EL (cell line): ENCODE measurements at places on chromosomes 5 and 9.

DNA sequence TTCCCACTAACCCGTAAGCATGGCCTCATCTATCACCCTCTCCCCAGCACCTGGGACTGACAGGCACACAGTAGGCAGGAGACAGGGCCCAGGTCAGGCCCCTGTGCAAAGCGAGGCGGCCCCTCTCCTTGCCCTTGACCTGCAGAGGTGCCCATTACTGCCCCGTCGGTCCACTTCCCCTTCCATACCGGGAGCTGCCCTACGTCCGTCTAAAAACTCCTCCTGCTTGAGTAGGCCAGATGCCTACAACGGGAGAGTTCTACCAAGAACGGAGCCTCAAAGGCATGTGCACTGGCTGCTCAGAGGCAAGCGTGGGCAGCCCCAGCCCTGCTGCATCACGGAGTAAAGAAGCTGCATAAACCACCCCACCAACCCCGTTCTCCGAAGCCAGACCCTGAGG, 4.6 kb upstream of the DPH7 start:
- DNase-seq: no peak

- no peak for DNase-seq
Measured at GRCh38 chr9:134605966-134606357, 35.6 kb upstream of the COL5A1 start.

DNA sequence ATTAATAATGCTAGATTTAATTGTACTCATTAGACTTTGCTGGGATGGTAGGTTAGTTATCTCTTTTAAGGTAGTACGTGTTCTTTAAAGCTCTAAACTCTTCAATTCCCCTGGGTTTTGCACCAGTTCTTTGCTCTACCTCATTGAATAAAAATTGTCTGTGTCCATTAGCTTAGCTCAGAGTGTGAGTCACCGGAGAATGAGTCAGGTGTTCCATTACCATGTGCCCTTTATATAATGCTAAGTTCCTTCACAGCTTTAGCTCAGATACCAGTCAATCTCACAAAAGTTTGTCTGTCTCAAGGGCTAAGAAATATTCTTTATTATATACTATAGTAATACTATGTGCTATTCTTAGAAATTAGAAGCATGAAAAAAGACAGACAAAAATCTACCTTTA, 339.4 kb downstream of the PRELID2 start:
- DNase-seq: peak; percentile 86

DNA sequence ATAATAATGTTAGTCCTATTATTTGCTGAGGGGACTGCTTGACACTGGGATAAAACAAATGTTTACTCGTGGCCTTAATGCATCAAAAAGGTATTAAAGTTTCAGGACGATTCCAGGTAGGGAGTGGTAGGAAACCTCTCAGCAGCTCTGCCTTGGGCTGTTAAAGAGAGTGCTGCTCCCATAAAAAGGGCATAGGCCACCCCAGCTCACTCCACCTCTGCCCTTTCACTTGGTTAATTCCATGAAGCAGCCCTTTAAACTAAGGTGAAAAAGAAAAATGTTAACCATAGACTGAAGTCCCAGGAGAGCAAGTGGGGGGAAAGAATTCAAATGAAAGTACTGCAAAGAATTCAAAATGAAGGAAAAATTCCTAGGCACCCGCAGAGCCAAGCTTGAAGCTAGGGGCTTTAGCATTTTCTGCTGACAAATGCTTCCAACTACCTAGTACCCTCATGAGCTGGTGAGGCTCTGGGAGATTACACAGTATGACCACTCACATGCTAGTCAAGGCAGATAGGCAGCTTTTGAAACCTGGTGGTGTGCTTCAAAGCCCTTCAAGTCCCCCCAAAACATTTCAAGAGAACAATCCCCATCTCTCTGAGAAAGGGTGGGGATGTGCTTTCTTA, 8.5 kb downstream of the KLF9 start:
- no peak for DNase-seq

DNA sequence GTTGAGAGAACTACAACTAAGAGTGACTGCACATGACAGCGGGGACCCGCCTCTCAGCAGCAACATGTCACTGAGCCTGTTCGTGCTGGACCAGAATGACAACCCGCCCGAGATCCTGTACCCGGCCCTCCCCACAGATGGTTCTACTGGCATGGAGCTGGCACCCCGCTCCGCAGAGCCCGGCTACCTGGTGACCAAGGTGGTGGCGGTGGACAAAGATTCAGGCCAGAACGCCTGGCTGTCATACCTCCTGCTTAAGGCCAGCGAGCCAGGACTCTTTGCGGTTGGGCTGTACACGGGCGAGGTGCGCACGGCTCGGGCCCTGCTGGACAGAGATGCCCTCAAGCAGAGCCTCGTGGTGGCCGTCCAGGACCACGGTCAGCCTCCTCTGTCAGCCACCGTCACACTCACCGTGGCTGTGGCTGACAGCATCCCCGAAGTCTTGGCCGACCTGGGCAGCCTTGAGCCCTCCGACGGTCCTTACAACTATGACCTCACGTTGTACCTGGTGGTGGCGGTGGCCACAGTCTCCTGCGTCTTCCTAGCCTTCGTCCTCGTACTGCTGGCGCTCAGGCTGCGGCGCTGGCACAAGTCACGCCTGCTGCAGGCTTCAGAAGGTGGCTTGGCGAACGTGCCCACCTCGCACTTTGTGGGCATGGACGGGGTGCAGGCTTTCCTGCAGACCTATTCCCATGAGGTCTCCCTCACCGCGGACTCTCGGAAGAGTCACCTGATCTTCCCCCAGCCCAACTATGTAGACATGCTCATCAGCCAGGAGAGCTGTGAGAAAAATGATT, 2.1 kb downstream of the PCDHGA7 start:
- DNase-seq: no peak

DNA sequence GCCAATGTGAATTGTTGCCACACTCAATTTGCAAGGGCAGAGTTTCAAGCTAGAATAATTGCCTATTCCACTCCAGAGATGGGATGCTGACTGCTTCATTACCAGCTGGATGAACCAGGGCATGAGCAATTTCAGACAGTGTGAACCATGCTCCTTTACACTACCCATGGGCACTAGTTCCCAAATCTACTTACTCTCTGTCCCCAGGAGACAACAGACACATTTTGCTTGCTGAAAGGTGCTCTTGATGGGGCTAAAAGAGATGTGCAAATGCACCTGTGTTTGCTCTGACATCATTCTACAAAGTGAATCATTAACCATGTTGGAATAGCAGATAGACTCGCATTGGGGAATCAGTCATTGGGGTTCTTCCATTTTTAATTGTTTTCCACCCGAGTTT, 522.3 kb upstream of the NUDT12 start:
- no peak for DNase-seq

- no peak for DNase-seq
Measured at GRCh38 chr9:76463211-76463610, 4.2 kb downstream of the GCNT1 start.

- DNase-seq: no peak
Measured at GRCh38 chr5:74877624-74878304, 11.6 kb upstream of the FAM169A start.

GRCh38 chr9:137217276-137218211, 4.5 kb downstream of the RNF208 start:
- DNase-seq: no peak

DNA sequence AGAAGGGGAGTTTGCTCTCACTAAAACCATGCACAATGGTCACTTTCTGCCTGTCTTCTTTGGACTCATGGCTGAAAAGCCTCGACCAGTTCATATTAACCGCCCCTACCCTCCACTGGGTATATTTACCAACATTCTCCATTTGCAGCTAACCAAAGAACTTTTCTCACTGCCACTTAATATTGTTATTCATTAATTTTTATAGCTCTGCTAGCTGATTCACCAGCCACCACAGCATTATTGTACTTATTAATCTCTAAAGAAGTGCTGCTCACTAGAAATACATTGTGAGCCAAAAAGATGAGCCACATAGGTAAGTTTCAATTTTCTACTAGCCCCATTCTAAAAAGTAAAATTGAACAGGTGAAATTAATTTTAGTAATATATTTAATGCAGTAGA, 33.4 kb upstream of the SMIM32 start:
- no peak for DNase-seq

DNA sequence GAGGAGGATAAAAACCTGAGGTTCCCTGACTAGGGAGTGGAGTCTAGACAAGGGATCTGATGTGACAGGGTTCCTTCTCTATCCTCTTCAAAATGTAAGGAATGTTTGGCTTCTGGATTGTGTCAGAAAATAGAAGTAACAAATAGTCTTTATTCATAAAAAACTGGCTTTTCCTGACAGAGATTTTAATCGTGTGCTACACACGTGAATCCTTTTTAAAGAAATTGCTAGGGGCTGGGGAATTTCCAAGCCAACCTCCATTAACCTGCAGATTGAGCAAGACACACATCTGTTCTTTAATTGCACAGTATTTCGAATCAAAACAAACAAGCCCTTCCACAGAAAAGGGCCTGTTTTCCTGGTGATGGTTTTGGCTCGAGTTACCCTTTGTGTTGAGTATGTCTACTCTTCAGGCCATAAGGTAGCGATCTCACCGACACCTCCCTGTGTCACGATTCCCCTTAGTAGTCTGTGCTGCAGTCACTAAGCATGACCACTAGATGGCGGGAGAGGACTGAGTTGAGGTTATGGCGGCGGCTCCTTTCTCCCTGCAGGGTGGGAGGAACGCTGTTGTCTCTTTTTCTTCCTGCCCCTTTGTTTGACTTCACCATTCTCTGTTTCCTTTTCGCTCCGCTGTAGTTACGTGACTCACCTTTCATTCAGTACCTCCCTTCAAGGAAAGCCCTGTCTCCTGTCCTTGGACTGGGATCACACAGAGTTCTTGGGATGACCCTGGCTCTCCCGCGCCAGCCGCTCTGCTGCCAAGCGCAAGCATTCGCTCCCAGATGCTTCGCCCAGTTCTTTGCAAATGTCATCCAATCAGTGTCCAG, 137.1 kb upstream of the SLC24A2 start:
- peak; percentile 75 for DNase-seq

DNA sequence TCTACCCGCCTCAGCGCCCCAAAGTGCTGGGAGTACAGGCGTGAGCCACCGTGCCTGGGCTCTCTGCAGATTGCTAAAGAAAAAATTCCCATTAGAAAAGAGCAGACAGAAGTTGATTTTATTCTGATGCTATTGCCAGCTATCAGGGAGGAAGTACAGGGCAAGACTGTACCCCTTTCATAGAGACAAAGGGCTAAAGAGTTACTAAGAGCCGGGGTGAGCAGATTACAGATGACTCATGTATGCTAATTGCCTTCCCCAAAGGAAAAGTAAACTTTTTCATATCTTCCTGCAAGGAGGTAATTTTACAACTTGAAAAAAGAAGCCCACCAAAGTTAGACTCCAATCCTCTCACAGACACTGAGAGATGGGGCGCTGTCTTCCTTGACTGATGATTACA, 42.3 kb upstream of the MCTP1 start:
- DNase-seq: no peak

DNA sequence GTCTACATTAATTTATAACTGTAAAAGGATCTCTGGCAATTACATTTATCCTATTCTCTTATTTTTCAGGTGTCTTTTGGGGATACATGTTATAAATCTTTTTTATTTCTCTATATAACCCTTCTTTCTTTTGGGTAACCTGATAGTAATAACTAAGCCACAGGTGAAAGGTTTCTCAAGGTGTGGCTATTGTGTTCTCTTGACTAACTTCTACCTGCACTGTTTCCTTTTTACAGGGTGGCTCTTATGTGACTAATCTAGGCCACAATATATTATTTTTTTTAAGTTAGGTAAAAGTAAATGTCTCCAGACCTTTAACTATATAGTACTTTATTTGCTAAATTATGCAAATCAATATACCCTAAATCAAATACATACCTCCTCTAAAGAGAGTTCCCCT, 193.2 kb downstream of the EFNA5 start:
- no peak for DNase-seq

GRCh38 chr5:126624534-126624933, 23.8 kb downstream of the PHAX start:
- DNase-seq: peak; percentile 92
